Thoracic aorta (tissue), 2 donors: ENCODE measurements at places on chromosomes 4 and X. TPM values are rescaled to one million over a fixed set of nuclear protein-coding genes. Genes with fewer than 3 reads are reported as not detected.

- DNase-seq = no peak
Observed at GRCh38 chrX:39519030-39519488, 578.7 kb downstream of the BCOR start.

DNA sequence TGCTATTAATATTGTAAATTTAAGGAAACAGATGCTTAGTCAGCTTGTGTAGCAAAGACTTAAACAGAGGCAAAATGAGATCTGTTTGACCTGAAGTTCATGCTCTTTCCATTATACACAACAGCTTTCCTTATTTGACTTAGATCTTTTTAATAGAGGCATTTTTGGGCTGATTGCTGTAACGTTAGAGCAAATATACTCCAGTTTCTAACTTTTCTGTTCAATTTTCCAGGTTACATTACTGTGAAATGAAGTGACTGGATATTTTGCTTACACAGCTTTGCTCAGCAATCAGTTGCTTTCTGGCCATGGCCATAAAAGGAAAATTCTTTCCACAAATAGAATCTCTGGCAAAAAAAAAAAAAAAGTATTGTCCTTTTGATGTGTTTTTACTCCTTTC is 146.2 kb downstream of the PCDH7 start:
- DNase-seq = no peak

DNA sequence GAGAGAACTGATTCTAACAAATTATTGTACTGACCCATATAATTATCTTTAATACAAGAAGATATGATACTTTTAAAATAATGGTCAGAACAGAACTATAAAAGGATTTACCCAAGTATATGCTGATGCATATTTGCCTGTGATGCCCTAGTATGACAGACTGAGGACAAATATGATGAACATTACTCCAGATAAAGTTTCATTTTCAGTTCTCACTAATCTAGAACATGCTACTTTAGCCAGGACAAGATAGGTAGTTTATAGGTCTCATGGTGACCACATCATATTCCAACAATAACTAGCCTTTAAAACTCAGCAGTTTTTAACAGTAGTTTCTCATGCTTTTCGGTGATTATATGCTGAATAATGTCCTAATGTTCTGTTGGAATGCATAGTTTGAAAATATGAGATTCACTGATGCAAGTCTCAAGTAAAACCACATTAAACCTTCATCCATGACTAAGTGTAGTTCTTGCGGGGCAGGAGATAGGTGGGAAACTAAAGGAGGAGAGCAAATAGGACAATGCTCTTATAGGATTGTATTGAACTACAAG is 295.2 kb upstream of the AGA start:
- DNase-seq = no peak

DNA sequence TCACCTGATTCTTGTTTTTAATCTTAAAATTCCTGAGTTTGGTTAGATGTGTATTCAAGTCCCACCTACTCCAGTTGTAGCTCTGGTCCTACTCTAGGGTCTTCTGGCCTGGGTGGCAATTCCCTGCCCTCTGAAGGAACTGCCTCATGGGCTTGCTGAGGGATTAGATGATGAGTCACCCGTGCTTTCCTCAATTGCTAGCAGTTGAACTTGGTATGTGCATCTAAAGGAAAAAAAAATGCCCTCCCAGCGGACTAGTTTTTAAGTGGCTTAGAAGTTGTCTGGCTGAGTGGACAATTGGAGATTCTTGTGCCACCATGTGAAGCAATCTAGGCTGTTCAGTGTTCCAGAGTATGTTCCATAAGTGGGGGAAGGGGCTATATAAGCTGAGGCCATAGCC is 127.0 kb downstream of the CCNG2 start:
- DNase-seq = no peak

- no peak for DNase-seq
Observed at GRCh38 chr4:19026281-19026680, 1004.7 kb upstream of the LCORL start.

DNA sequence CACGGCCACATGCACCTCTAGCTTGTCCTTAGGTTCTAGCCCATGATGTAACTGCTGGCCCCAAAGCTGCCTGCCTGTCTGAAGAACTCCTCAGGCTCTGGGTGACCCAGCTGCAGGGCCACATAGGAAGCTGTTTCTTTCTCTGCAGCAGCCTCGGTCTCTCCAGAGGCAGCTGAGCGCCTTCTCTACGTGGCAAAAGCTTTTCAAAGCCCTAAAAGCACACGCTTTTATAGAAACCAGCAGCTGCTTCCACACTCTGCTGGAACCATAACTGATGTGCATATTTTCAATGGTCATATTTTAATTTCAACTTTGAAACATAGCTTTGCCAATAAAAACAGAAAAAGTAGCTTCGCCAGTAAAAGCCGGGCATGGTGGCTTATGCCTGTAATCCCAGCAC is 37.4 kb downstream of the FAM53A start:
- no peak for DNase-seq

GRCh38 chr4:25844961-25845712 is 17.7 kb downstream of the SEL1L3 start:
- no peak for DNase-seq

- no peak for DNase-seq
Observed at GRCh38 chr4:56303921-56304320, 83.4 kb downstream of the AASDH start.

- DNase-seq = no peak
Observed at GRCh38 chr4:126705266-126705665, 927.5 kb upstream of the INTU start.

Gene ENPEP
- total RNA-seq = 9.9 TPM

DNA sequence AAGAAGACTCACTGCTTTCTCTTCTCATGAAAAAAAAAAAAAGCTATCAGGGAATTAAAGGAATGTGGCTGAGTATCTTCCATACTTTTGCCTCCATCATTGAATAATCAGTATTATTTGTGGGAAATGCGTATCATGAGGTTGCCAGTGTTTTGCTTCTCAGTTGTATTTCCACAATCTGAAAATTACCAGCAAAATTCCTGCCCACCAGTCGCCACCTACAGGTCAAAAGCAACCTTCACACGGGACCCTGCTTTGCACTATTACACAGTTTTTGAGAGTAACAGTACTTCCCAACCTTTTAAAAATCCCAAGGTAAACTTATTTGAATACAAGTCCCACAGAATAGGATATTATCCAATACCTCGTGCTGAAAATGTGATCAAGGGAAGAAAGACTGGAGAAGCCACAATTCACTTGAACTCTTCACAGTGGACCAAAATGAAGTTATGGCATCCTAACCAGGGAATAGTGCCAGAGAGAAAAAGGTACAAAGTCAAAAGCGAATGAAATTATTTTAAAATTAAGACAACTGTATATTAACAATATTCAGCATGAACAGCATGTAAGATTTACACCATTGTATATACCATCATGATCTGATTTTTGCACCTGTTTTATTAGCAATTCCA is 30.4 kb downstream of the PGRMC1 start:
- DNase-seq = no peak

- DNase-seq = no peak
Observed at GRCh38 chrX:9369802-9370291, 95.0 kb upstream of the TBL1X start.

GRCh38 chr4:2936773-2937145 is 26.4 kb downstream of the NOP14 start:
- peak; percentile 1 for DNase-seq

DNA sequence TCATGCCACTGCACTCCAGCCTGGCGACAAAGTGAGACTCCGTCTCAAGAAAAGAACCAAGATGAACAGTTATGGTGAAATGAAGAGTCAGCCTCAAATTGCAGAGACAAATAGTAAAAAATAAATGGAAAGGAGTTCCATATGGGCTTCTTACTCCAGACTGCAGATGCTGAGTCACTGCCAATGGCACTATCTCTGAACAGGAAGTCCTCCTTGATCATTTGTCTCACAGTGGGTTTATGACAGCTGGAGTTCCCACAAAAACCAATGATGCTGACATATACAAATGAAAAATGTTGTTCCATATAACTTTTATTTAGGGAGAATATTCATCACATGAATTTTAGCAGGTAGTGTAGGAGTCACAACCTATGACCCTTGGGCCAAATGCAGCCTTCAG is 631.6 kb downstream of the PCDH18 start:
- no peak for DNase-seq

Gene C4orf17
- not detected for total RNA-seq

GRCh38 chr4:87074121-87074488 is 139.3 kb downstream of the AFF1 start:
- no peak for DNase-seq

GRCh38 chrX:2430265-2430825 is 70.4 kb downstream of the DHRSX start:
- no peak for DNase-seq

GRCh38 chr4:152220201-152220666 is 315.7 kb downstream of the FBXW7 start:
- no peak for DNase-seq

GRCh38 chr4:78613522-78614321 is 62.2 kb downstream of the ANXA3 start:
- no peak for DNase-seq

GRCh38 chr4:40316782-40317635 is 18.1 kb upstream of the CHRNA9 start:
- DNase-seq = no peak
